Left hindlimb (tissue), 1 donor: ENCODE measurements at places on chromosomes 1 and 21.
A peak's percentile ranks its signal among the peaks of the same experiment; 100 is the strongest.

DNA sequence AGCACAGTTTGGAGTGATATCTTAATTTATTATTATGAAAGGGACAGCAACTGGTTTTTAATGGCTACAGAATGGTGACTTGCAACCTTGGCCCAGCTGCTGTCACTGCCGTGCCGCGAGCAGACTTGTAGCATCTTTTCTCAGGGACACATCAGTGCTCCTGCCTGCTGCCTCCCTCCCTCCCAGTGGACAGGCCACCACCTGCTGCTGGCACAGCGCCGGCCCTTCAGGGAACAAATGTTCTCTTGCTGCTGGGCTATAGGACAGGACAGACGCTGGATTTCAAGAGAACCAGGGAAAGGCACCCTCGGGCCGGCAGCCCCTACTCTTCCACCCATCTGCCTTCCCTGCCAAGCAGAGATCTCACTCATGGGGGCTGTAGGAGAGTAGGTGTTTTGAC, 413.8 kb upstream of the NFIA start:
- DNase-seq: peak; percentile 40

GRCh38 chr1:42195841-42196240, 31.3 kb upstream of the GUCA2A start:
- DNase-seq: no peak

- DNase-seq: no peak
Observed at GRCh38 chr1:37069406-37069805, 35.1 kb upstream of the GRIK3 start.

GRCh38 chr1:51858892-51859291, 19.6 kb downstream of the NRDC start:
- DNase-seq: no peak

GRCh38 chr1:103790172-103790571, 40.5 kb downstream of the AMY1C start:
- DNase-seq: no peak

GRCh38 chr1:202565890-202566602, 144.2 kb downstream of the SYT2 start:
- no peak for DNase-seq

DNA sequence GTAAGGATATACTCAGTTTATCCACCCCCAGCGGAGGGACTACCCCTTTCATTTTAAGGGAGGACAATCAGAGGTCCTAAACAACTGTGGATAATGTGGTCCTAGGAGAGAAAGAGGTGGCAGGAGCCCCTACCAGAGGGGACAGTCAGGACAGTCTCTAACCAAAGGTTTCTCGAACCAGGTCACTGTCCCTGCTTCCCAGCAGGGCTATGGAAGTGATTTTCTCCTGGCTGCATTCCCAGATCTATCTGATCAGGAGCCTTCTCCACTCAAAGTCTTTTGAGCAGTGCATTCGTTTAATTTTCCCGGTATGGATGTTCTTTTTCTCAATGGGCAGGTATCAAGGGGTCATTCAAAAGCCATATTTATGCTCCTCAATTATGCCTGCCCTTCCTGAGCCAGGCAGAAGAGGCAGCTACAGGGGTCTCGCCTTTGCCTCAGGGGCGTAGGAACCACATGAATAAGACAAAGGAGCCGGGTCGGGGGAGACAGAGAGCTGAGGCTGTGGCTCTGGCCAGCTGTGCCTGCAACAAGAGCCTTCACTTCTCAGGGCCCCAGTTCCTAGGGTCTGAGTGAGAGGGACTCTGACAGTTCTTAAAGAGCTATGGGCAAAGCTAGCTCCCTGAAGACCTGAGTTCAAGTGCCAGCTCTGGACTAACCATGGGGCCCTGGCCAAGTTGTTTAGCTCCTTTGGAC, 62.5 kb upstream of the DMRTB1 start:
- DNase-seq: no peak

GRCh38 chr1:173421789-173422188, 55.3 kb upstream of the PRDX6 start:
- no peak for DNase-seq

DNA sequence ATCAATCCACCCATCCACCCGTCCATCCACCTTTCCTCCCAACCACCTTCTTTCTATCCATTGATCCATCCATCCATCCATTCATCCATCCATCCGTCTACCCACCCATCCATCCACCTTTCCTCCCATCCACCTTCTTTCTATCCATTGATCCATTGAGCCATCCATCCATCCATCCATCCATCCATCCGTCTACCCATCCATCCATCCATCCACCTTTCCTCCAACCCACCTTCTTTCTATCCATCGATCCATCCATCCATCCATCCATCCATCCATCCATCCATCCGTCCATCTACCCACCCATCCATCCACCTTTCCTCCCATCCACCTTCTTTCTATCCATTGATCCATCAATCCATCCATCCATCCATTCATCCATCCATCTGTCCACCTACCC, 5.1 kb upstream of the EDN2 start:
- no peak for DNase-seq

DNA sequence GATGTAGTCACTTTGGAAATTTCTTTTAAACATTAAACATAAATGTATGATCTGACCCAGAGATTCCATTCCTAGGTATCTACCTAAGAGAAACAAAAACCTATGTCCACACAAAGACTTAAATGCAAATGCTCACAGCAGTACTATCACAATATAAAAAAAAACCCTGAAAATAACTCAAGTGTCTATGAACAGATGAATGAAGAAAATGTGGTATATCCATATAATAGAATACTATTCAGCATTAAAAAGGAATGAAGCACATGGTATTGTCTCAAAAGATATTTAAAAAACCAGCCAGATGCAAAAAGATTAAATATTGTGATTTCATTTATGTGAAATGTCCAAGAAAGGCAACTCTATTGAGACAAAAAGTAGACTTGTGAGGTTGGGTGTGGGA, 48.3 kb downstream of the ADSS2 start:
- DNase-seq: no peak

DNA sequence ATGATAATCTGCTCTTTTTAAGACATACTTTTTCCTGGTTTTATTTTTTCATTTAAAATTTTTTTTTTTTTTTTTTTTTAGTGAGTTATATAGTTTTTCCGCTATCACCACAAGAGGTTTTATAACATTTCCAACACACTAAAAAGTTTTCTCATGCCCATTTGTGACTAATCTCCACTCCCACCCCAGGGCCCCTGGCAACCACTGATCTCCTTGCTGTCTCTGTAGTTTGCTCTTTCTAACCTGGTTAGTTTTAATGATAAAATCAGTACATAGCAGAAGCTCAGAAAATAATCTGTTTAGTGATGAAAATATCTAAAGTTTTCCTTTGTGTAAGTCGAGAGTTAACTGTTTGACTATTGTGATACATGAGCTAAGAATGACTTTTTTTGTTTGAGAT, 41.8 kb downstream of the IARS2 start:
- no peak for DNase-seq
